ENCODE measurements at places on chromosomes 1 and 21.

- DNase-seq = no peak
Observed at GRCh38 chr1:110606657-110607535, 738 bp upstream of the KCNA2 start.

- DNase-seq = no peak
Observed at GRCh38 chr1:41574842-41575241, 90.4 kb upstream of the EDN2 start.

- no peak for DNase-seq
Observed at GRCh38 chr1:31923901-31924535, 14.2 kb downstream of the PTP4A2 start.

DNA sequence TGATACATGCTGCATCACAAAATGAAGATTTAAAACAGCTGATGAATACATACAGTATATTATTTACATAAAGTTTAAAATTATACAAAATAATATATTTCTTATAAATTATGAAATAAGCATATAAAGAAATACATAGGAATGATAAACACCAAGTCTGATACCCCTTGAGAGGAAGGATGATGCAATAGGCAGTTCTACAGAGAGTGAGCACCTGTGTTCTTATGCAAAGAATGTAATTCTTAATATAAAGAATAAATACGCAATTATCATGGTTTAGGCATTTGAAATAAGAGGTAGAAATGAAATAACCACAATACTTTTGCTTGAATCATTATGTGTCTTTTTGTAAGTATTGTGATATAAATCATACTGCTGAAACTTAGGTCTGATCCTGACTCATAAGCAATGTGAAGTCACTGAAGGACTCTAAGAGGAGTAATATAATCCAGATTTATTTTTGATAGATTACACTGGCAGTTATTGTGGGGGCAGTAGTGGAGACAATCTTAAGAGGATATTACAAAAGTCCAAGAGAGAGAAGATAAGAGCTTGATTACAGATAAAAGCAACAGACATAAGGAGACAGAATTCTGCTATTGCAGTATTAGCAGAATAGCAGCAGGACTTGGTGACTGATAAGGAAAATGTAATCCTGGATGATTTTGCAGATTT, 39.0 kb downstream of the TTLL7 start:
- DNase-seq = no peak

- no peak for DNase-seq
Observed at GRCh38 chr1:117696561-117696960, 90.7 kb downstream of the TENT5C start.

GRCh38 chr21:40841524-40842196, 5.3 kb downstream of the DSCAM start:
- DNase-seq = no peak

- DNase-seq = no peak
Observed at GRCh38 chr1:65253800-65254319, 55.5 kb upstream of the DNAJC6 start.

GRCh38 chr1:229430761-229431283, 3.1 kb downstream of the ACTA1 start:
- no peak for DNase-seq

- no peak for DNase-seq
Observed at GRCh38 chr1:175893192-175893591, 149.8 kb upstream of the TNR start.

DNA sequence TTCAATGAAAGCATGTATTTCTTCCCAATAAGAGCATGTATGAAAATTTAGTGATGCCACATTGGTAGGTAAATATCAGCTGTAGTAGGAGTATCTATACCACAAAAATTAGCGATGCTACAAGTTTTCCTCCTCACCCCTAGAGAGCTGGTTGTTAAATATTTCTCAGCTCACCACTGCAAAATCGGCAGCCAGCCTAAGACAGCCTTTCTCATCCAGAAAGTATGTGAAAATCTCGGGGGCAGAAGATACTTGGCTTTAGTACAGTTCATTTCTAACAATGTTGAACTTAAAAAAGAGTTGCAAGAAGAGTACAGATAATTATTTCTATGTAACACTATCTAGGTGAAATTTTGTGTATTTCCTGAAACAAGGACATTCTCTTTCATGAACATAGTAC, 235.4 kb downstream of the TPR start:
- no peak for DNase-seq

DNA sequence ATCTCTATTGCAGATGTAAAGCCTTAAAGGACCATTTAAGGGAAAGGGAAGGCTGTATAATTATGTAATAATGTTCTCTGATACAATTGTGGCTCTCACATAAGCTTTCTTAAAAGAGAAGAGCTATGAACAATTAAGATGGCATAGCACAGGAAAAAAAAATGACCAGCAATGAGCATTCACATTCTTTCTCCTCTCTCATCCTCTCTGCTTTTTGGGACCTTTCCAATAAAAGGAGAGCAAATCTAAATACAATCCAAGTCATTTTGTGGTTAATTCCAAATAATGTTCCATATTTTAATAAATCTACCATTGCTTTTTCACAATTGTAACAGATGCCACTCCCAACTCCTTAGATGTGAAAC, 23.5 kb downstream of the SMYD3 start:
- DNase-seq = no peak

GRCh38 chr1:41813226-41813625, 105.5 kb downstream of the HIVEP3 start:
- no peak for DNase-seq

DNA sequence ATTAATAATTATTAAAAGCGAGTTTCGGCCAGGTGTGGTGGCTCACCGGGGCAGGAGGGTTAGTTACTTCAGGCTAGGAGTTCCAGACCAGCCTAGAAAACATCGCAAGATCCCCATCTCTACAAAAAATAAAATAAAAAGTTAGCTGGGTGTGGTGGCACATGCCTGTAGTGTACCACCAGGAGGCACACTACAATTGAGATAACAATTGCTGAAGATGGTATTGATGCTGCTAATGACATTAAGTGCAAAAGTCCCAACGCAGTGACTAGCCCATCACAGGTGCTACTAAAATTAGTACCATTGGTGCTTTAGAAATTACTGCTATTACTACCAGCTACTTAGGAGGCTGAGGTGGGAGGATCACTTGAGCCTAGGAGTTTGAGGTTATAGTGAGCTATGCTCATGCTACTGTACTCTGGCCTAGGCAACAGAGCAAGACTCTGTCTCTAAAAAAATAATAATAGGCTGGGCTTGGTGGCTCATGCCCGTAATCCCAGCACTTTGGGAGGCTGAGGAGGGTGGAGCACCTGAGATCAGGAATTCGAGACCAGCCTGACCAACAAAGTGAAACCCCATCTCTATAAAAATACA, 156.6 kb downstream of the GREM2 start:
- DNase-seq = no peak

DNA sequence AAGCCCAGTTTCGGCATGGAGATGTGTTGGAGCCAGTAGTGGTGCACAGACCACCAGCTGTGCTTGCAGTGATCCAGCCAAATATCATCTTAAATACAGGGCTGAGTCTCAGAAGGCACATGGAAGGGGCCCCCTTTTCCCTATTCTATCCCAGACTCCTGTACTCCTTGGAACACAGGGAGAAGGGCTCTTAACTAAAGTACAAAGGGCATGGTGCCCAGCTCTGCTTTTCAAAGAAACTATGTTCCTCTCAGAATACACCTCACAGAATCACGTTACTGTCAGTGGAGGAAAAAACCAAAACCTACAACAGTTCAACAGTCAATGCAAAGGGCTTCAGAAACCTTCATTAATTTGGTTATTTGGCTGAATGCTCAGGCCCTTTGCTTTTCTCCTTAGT, 180.6 kb upstream of the C1orf105 start:
- DNase-seq = no peak

DNA sequence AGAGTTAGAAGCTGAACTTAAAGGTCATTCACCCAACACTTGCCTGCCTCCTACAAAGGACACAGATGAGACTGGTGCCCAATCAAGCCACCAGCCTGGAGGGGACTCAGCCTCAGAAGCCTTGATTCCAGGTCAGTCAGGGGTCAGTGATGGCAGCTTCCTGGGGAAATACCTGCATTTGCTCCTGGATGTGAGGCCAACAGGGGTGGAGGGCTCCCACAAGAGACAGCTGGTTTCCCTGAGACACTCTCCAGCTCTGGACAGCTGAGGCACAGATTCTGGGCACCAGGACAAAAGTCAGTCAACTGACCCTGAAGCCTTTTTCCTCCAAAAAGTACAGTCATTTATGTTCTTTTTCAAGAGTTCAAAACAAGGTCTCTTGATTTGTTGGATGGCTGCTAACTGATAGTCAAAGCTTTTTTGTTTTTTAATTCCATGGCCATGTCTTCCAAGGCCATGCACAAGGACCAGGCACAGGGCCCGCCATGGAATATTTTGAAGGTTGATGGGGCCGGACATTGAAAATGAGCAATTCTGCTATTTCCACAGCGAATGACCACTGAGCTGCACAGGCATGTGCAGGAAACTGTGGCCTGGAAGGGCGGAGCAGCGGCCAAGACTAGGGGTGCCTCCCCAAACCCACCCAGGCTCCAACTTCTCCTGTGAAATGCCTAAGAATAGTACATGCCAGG, 1.8 kb downstream of the C2CD2 start:
- no peak for DNase-seq

GRCh38 chr1:7810395-7810794, 26.3 kb downstream of the PER3 start:
- no peak for DNase-seq

DNA sequence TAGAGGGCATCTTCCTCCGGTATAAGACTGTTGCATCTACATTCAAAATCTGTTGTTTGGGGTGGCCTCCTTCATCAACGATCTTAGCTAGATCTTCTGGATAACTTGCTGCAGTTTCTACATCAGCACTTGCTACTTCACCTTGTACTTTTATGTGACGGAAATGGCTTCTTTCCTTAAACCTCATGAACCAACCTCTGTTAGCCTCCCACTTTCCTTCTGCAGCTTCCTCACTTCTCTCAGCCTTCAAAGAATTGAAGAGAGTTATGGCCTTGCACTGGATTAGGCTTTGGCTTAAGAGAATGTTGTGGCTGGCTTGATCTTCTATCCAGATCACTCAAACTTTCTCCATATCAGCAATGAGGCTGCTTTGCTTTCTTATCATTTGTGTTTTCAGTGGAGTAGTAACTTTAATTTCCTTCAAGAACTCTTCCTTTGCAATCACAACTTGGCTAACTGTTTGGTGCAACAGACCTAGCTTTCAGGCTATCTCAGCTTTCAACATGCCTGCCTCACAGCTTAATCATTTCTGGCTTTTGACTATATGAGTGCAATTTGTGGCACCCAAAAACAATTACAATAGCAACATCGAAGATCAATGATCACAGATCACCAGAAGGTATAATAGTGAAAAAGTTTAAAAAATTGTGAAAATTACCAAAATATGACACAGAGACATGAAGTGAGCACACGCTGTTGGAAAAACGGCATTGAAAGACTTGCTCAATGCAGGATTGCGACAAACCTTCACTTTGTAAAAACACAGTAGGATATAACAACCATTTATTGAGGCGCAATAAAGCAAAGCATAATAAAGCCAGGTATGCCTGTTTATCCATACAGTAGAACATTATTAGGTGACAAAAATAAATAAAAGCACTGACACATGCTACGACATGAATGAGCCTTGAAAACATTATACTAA, 56.7 kb upstream of the GFI1 start:
- DNase-seq = no peak

- no peak for DNase-seq
Observed at GRCh38 chr1:9892563-9893528, 17.2 kb downstream of the CTNNBIP1 start.

GRCh38 chr1:14894811-14895560, 258.6 kb upstream of the TMEM51 start:
- DNase-seq = no peak

DNA sequence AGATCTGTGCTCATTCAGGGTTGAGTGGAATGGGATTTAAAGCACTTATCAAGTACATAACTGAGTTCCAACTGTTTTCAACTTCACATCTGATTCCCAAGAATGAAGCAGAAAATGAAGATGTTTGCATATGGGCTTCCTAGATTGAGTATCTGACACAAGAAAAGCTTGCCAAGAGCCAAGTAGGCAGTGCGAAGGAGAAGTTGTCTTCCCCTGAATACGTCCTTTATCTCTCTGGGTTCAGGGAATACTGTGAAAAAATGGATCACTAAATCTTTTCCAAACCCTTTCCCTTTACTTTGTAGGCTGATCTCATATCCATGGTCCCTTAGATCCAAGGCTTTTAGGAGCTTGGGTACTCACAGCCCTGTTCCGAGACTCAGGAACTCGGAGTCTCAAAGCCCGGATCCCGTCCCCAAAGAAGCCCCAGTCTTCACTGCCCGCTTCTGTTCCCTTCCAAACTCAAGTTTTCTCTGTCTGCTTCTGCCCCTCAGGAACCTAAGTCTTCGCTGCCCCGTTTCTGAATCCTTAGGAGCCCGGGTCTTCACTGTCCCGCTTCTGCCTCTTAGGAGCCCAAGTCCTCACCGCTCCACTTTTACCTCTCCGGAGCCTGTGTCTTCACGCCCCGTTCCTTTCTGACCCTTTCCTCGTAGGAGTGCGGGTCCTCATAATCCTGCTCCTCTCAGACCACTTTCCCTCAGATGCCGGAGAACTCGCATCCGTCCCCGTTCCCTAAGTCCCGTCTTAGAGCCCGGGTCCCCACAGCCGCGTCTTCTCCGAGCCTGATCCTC, 616 bp downstream of the TAF12 start:
- DNase-seq = no peak

GRCh38 chr1:231286603-231287002, 45.6 kb downstream of the GNPAT start:
- DNase-seq = no peak

- no peak for DNase-seq
Observed at GRCh38 chr1:32627596-32628162, 22.7 kb downstream of the ZBTB8OS start.

GRCh38 chr1:81197591-81197990, 603.1 kb upstream of the ADGRL2 start:
- DNase-seq = no peak

DNA sequence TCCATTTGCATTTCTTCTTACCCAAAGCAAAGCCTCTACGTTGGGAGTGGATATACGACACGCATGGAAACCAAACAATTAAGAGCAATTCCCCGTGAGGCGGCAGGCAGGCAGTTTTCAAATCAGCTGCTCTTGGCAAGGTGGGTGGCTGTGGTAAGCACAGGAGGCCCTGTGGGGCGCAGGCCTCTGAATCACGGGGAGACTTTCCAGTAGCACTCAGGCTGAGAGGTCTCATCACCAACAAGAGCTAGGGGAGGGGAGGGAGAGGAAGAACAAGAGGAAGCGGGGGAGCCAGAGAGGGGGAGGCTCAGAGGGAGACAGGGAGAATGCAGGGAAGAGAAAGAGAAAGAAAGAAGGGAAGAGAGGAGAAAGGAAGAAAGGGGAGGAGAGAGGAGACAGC, 56.4 kb downstream of the MT1HL1 start:
- no peak for DNase-seq
